Esophagus muscularis mucosa (tissue), 4 donors: ENCODE measurements at places on chromosomes 16 and 17. TPM values are rescaled to one million over a fixed set of nuclear protein-coding genes. Genes with fewer than 3 reads are reported as not detected.

The NPEPPS gene
- 80.0 TPM for total RNA-seq

The ZP2 gene
- not detected for total RNA-seq

The CHST6 gene
- 0.33 TPM for total RNA-seq

The NOD2 gene
- total RNA-seq = 6.0 TPM

The KRT36 gene
- total RNA-seq = not detected

The SLFN12 gene
- total RNA-seq = 7.9 TPM

The RSKR gene
- 4.0 TPM for total RNA-seq

GRCh38 chr17:9285602-9286427 is 264.5 kb downstream of the NTN1 start:
- H3K27ac ChIP-seq = no peak overlapping the region
- H3K4me3 ChIP-seq = no peak overlapping the region
- H3K27me3 ChIP-seq = no peaks in the 10 kb centered on the region
- no peaks in the 10 kb centered on the region for H3K36me3 ChIP-seq

GRCh38 chr16:69929480-69929879 is 21.7 kb upstream of the CLEC18A start:
- H3K4me3 ChIP-seq = no peak overlapping the region
- no peaks in the 10 kb centered on the region for H3K27me3 ChIP-seq
- DNase-seq = no peak
- H3K36me3 ChIP-seq = peaks cover 23% of the 10 kb centered on the region
- no peak overlapping the region for H3K27ac ChIP-seq
- peaks cover 25% of the 10 kb centered on the region for H3K4me1 ChIP-seq

GRCh38 chr17:81727324-81728031 is 15.4 kb downstream of the SLC25A10 start:
- no peak overlapping the region for H3K27ac ChIP-seq
- no peaks in the 10 kb centered on the region for H3K36me3 ChIP-seq
- no peak for DNase-seq
- peaks cover 11% of the 10 kb centered on the region for H3K4me1 ChIP-seq

DNA sequence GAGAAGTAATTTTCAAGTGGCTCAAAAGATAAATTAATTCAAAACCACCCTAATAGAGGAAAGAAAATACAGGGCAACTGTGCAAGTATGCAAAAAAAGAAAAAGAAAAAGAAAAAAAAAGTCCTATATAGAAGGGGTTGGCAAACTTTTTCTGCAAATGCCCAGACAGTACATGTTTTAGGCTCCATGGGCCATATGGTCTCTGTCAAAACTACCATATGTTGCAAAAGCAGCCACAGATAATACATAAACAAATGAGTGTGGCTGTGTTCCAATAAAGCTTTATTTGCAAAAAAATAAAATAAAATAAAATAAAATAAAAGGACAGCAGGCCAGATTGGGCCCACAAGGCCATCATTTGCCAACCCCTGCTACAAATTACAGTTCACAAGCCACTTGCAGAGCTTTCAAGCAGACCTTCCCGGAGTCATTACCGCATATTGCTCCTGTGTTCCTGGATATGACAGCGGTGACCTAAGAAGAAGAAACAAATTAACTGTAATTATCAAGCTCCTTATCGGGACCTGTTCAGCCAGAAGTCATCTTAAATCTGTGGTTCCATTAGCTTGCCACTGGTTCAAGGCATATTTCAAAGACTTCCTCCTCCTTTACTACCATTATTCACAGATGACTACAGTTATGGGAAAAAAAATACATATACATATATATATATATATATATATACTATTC is 15.9 kb downstream of the ZC3H7A start:
- H3K4me1 ChIP-seq = peaks cover 65% of the 10 kb centered on the region
- no peaks in the 10 kb centered on the region for H3K27me3 ChIP-seq

GRCh38 chr17:1720856-1721386 is 3.6 kb upstream of the WDR81 start:
- DNase-seq = no peak
- H3K27ac ChIP-seq = no peak overlapping the region
- no peak overlapping the region for H3K4me3 ChIP-seq

- H3K4me3 ChIP-seq = no peak overlapping the region
- DNase-seq = no peak
- peaks cover 69% of the 10 kb centered on the region for H3K36me3 ChIP-seq
- H3K27ac ChIP-seq = no peak overlapping the region
These were observed 11.6 kb upstream of the RNF213 start for GRCh38 chr17:80248894-80249710.

- no peak overlapping the region for H3K4me3 ChIP-seq
- no peaks in the 10 kb centered on the region for H3K27me3 ChIP-seq
- H3K36me3 ChIP-seq = peaks cover 12% of the 10 kb centered on the region
- H3K27ac ChIP-seq = peak overlapping the region; percentile 27
- no peak for DNase-seq
These were observed 53.0 kb downstream of the SF3B3 start for GRCh38 chr16:70576431-70577255.

GRCh38 chr17:42027590-42027889 is 7.7 kb downstream of the NKIRAS2 start:
- H3K27me3 ChIP-seq = peaks cover 7% of the 10 kb centered on the region
- no peak overlapping the region for H3K4me3 ChIP-seq
- DNase-seq = no peak
- peaks cover 27% of the 10 kb centered on the region for H3K4me1 ChIP-seq
- peaks cover 18% of the 10 kb centered on the region for H3K36me3 ChIP-seq

DNA sequence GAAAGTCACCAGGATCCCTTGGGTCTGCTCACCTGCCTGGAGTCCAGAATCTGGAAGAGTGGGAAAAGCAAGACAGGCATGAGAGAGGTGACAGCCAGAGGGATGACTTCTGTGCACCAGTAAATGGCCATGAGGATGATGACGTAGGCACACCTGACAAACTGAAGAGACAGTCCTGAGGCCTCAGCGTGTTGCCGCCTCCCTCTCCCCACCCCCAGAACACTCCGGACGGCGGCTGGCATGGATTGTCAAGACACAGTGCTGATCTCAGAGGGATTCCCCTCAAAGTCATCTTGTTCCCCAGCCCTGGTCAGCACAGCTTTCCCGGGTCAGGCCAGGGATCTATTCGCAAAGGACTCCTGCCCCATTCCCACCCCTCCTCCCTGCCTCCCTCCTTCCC is 6.2 kb downstream of the SLC13A5 start:
- no peak overlapping the region for H3K27ac ChIP-seq
- no peaks in the 10 kb centered on the region for H3K4me1 ChIP-seq
- H3K27me3 ChIP-seq = peaks cover 4% of the 10 kb centered on the region
- H3K36me3 ChIP-seq = no peaks in the 10 kb centered on the region
- no peak for DNase-seq

GRCh38 chr17:42333053-42333452 is 44.8 kb downstream of the STAT5A start:
- H3K27ac ChIP-seq = no peak overlapping the region
- H3K4me3 ChIP-seq = no peak overlapping the region
- peaks cover 97% of the 10 kb centered on the region for H3K36me3 ChIP-seq
- peaks cover 19% of the 10 kb centered on the region for H3K4me1 ChIP-seq

- peaks cover 57% of the 10 kb centered on the region for H3K27me3 ChIP-seq
- H3K4me1 ChIP-seq = peaks cover 7% of the 10 kb centered on the region
- DNase-seq = no peak
- no peak overlapping the region for H3K27ac ChIP-seq
These were observed 2.8 kb upstream of the SEZ6 start for GRCh38 chr17:29008591-29008990.

GRCh38 chr16:31081428-31082351 is 7.1 kb downstream of the PRSS53 start:
- H3K36me3 ChIP-seq = peaks cover 100% of the 10 kb centered on the region
- DNase-seq = no peak
- H3K4me3 ChIP-seq = no peak overlapping the region
- no peaks in the 10 kb centered on the region for H3K27me3 ChIP-seq
- peaks cover 3% of the 10 kb centered on the region for H3K4me1 ChIP-seq
